ENCODE measurements at places on chromosomes 2 and 18. TPM values are rescaled to one million over a fixed set of nuclear protein-coding genes. Genes with fewer than 3 reads are reported as not detected.

DNA sequence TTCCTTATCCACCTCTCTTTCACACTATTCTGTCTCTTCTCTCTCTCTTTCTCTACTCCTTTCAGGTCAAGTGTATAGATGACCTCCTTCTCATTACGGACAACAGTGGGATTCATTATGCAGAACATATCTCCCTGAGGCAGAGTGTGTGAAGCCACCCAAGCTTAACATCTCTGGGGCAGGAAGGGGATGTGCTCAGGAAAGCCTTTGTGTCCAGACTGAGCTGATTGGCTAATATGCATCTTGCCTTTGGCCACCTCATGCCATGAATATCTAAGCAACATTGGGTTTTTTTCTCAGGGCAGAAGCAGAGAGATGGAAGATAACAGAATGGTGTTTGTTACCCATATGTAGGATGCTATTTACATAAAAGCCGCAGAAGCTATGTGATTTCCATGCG, 211.4 kb upstream of the LRRTM1 start:
- no peak overlapping the region for H3K4me3 ChIP-seq
- H3K27ac ChIP-seq, result no peak overlapping the region
- no peaks in the 10 kb centered on the region for H3K27me3 ChIP-seq

GRCh38 chr2:41886757-41887156, 161.1 kb upstream of the PKDCC start:
- H3K4me3 ChIP-seq, result no peak overlapping the region
- peak; percentile 21 for DNase-seq
- peaks cover 3% of the 10 kb centered on the region for H3K27me3 ChIP-seq
- no peaks in the 10 kb centered on the region for H3K4me1 ChIP-seq
- no peak overlapping the region for H3K27ac ChIP-seq
- H3K36me3 ChIP-seq, result no peaks in the 10 kb centered on the region

DNA sequence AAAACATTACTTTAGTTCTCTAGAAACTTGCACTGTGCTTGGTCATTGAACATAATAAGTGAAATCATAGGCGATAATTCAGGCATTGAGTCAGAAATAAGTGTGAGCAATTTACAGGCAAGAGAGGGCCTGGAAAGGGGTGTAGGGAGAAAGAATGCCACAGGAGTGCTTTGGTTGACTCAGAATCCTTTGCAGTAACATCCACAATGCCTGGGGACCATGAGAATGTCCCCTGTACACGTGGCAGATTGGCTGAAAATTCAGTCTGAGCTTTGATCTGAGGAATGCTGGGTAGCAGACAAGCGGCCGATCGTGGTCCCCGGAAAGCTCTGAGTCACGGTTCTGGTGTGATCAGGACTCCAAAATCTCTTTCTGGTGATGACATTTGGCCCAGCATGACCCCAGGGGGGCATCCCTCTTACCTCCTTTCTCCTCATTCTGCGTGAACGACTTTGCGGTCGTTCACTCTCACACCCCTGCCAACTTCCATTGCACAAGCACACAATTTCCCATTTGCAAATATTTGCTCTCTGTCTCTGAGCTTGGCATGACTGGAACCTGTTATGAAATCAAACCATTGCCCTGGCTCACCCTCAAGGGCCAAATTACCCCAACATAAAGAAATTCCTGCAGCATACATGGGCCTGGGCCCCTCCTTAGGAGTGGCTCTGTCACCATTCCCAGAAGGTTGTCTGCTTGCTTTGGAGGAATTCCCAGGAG, 305.0 kb upstream of the EPAS1 start:
- DNase-seq, result no peak
- H3K4me3 ChIP-seq, result no peak overlapping the region
- H3K36me3 ChIP-seq, result no peaks in the 10 kb centered on the region

- H3K36me3 ChIP-seq, result no peaks in the 10 kb centered on the region
- H3K4me3 ChIP-seq, result no peak overlapping the region
- no peaks in the 10 kb centered on the region for H3K4me1 ChIP-seq
- H3K27ac ChIP-seq, result no peak overlapping the region
Measured at GRCh38 chr2:42768706-42769256, 4.8 kb upstream of the OXER1 start.

The KLHL41 gene
- 0.21 TPM for total RNA-seq

The MFF gene
- 60.4 TPM for total RNA-seq

The IL18RAP gene
- not detected for total RNA-seq

The TACR1 gene
- not detected for total RNA-seq

GRCh38 chr2:236055471-236055870, 112.7 kb downstream of the GBX2 start:
- DNase-seq, result no peak
- H3K27ac ChIP-seq, result no peak overlapping the region
- H3K27me3 ChIP-seq, result no peaks in the 10 kb centered on the region

Data from endothelial cell of umbilical vein (primary cell).